ENCODE measurements at places on chromosomes 7 and 10.

- no peak for DNase-seq
Measured at GRCh38 chr10:33025039-33025438, 67.0 kb upstream of the ITGB1 start.

DNA sequence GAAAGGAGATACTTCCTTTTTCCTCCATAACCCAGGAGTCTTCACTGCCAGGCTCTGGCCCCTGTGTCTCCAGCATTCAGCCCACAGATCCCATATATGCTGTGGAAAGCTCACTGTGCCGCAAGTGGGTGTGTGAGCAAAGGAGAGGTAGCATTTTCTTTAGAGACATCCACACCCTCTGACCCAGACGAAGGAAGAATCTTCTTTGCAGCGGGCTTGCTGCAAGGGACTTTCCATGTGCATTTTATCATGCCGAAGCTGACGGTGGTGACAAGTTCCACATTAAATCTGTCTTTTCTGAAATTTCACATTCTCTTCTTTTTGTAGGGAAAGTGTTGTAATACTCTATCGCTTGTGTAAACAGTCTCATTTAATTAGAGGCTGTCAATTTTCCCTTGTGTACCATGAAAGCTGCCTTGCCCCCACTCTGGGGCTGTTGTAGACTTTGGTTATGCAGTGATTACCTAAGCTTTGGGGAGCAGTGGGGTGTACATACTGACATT is 409.5 kb downstream of the SUGCT start:
- no peak for DNase-seq

GRCh38 chr7:70032649-70033048 is 434.4 kb downstream of the AUTS2 start:
- DNase-seq = no peak

GRCh38 chr10:5354068-5354467 is 10.7 kb upstream of the UCN3 start:
- no peak for DNase-seq

GRCh38 chr10:129725011-129725410 is 239.1 kb downstream of the EBF3 start:
- DNase-seq = no peak

- DNase-seq = peak; percentile 3
Measured at GRCh38 chr10:16386855-16387254, 50.0 kb upstream of the PTER start.

DNA sequence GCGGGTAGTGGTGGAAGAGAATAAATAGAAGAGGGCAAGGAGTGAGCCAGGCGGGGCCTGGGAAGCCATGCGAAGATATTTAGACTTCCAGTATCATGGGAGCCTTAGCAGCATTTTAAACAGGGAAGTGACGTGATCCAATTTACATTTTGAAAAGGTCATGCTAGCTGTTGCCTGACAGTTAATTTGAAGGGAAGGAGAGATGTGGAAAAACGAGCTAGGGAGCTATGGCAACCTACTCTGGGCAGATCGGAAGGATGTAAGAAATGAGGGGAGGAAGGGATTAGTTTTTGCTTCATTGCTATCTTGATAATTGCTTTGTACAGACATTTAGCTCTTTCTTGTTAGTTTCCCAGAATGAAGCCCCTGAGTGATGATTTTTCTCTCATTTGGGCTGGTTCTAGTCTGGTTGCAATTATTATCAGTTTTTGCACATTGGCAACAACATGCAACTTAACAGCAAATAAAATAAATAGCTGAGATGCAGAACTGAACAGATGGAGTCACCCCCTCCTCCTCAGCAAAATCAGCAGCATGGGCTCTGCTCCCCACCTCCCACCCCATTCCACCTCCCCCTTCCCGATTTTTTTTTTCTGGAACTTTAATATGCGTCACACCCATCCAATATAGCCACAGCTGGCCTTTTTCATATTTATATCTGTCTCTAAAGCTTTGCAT is 13.0 kb upstream of the CALU start:
- DNase-seq = no peak

DNA sequence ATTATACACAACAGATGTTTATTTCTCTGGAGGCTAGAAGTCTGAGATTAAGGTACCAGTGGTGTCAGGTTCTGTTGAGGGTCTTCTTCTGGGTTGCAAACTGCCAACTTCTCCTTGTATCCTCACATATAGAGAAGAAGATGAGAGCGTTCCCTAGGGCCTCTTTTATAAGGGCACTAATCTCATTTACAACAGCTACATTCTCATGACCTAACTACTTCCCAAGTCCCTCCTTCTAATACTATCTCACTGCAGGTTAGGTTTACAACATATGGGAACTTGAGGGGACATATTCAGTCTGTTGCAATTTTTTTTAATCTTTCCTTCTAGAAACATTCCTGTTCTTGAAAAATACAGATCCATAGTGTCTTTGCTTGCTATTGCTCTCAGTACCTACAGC is 18.3 kb upstream of the FAM3C start:
- no peak for DNase-seq

DNA sequence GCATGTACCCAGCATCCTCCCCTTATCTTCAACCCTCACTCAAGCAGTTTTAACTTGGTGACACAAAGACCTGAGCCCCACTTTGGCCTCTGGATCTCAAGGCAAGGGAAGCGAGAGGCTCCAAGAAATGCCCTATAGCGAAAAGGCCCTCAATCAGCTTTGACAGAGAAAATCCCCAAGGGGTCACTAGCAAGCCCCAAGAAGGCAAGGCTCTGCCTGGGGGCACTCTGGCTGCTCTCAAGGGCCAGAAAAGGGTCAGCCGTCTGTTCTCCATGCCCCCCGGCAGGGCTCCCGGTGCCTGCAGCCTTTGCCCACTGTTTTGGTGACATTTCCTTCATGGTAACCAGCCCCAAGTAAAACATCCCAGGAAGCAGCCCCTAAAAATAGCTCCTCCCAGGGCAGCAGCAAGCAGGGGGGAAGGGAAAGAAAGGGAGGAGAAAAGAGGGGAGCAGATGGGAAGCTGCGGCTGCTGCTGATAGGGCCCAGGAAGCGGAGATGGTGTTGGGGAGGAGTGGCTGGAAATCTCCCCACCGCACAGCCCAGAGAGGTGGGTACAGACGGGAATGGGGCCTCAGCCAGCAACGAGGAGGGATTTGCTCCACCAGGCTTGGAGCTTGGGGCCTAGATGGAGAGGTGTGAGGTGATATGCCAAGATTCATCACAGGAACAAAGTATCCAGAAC is 7.1 kb downstream of the CAMK2G start:
- DNase-seq = no peak

- DNase-seq = no peak
Measured at GRCh38 chr10:44306147-44306710, 78.7 kb downstream of the CXCL12 start.

- peak; percentile 47 for DNase-seq
Measured at GRCh38 chr7:81769891-81770727, at the start of gene HGF. Gene HGF (minus strand): TSS chr7:81770047. CDS start chr7:81769971, 76 bp downstream.

- no peak for DNase-seq
Measured at GRCh38 chr7:106313966-106314365, 29.2 kb upstream of the NAMPT start.

- no peak for DNase-seq
Measured at GRCh38 chr7:128115821-128116723, 84.8 kb upstream of the LRRC4 start.

DNA sequence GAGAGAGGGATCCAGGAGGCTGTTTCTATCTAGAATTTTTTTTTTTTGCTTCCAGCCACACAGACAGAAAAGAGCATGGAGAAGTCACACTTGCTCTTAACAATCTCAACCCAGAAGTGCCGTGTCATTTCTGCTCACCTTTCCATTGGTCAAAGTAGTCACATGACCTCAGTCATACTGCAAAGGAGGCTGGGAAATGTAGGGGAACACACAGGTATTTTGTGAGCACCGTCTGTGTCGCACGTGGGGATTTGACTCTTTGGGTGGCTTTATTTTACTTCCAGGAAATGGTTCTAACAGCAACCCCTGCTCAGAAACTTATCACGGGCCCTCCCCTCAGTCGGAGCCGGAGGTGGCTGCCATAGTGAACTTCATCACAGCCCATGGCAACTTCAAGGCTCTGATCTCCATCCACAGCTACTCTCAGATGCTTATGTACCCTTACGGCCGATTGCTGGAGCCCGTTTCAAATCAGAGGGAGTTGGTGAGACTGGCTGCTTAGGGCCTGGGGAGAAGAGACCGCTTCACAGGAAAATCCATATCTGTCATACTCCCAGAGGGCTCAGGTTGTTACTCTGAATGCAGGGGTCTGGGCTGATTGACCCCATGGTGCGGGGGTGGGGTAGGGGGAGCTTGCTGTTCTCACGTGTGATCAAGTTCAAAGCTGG is 13.1 kb upstream of the CPA1 start:
- DNase-seq = no peak

DNA sequence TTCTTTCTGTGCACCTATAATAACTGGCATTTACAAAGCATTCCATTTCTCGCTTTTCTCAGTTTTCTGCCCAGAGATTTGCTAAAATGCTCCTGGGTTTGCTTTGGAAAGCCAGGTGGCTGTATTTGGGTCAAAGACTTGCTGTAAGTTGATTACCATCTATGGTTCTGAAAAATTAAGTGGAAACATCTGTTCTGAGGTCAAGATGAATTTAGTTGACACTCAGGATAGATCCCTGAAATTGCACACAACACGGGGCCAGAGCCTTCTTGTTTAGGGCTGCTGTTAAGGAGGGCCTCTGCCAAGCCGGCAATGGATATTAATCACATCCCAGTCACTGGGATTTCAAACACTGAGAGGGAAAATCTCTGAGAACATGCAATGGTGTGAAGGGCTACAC is 111.6 kb upstream of the GLI3 start:
- no peak for DNase-seq

DNA sequence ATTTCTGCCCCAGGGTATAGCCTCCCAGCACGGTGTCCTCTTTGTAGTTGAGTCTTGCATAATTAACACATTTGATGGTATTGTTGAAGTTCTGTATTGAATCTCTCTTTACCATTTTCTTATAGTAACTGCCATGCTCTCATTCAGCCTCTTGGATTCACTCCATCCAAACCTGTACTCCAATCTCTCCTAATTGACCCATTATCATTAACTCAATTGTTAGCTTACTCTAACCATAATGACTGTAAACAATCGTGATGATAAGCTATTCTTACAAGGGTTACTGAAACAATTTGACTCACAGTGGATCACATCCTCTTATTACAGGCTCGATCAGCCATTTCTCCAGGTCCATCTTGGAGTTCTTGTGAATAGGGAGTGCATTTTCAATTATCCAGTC is 191.9 kb upstream of the AGK start:
- DNase-seq = no peak

DNA sequence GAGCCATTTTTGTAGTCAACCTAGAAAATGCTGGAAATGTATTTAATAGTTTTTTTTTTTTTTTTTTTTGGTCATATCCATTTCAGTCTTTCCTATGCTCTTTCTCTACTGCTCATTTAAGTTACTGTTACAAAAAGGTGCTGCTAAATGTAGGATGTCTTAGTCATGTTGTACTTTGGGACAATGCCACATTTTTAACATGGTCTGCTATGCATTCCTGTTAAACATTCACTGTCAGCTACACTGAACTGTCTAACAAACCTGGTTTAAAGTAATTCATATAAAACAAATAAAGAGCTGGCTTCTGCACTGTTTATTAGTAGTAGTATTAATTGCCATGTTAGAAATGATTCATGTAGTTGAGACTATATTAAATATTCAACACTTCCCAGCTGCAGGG is 108.6 kb downstream of the NSUN6 start:
- DNase-seq = no peak

DNA sequence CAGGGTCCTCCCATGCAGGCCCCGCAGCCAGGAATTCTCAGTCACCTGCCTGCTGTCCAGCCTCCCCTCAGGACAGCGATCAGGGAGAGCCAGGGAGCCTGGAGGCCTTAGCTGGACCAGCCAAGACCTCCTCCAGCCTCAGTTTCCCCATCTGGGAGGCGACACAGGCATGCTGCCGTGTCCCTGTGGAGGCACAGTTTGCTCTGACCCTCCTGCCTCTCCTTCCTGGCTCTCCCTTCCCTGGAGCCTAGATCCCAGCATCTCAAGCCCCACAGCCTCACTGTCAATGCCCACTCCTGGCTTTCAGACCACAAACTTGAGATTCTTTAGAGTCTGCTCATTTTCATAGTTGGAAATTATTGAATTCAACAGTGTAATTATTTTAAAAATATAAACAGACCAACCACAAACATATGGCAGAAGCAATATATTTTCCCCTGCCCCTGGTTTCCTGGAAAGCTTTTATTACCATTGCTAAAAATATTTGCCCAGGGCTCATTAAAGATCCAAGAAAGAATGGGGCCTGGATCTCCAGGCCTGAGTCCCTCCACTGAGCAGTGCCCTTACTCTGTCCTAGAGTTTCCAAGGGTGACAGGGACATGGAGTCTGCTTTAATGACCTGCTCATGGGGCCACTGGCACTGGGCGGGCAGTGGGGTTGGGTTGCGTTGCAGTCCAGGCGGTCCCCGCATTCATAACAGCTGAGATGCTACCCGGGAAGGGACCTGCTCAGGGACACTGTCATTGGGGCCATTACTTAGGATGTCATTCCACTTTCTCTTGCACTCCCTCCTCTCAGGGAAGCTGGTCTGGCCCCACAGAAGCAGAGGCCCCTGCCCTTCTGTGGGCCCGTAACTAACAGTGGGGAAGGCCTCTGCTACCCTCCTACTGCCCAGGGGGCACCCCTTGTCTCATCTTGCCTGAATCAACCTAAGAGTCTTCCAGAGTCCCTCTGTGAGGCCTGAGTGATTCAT is 81.6 kb upstream of the CHST15 start:
- DNase-seq = no peak

- DNase-seq = no peak
Measured at GRCh38 chr10:122127943-122128342, 139.0 kb downstream of the TACC2 start.

DNA sequence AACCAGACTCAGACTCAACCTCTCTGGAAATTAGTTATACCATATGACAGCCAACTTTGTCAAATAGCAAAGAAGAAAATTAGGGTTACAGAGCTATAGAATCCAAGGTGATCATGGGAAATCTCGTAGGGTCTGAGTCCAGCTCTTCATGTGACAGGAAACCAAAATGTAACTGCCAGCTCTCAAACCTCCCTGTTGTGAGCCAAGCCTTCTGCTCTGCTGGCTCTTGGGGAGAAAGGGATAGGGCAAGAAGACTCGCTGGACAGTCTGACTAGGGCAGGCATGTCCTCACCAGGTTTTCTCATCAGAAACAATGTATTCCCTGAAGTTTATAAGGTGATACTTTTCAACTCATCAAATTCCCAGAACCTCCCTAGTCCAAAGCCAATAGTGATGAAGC is 63.0 kb downstream of the CDHR3 start:
- no peak for DNase-seq

GRCh38 chr7:114711241-114711640 is 210.7 kb upstream of the MDFIC start:
- no peak for DNase-seq

- DNase-seq = no peak
Measured at GRCh38 chr10:67015225-67015624, 89.4 kb downstream of the LRRTM3 start.

GRCh38 chr7:158543840-158544239 is 43.8 kb downstream of the PTPRN2 start:
- DNase-seq = no peak

- DNase-seq = no peak
Measured at GRCh38 chr10:73079779-73080541, 16.7 kb downstream of the P4HA1 start.

- DNase-seq = no peak
Measured at GRCh38 chr7:150823043-150823442, 22.5 kb downstream of the TMEM176A start.

GRCh38 chr10:62426086-62426485 is 51.9 kb downstream of the ZNF365 start:
- DNase-seq = no peak

- DNase-seq = no peak
Measured at GRCh38 chr10:24465891-24466818, 257.2 kb downstream of the KIAA1217 start.

GRCh38 chr7:106457678-106458077 is 172.9 kb upstream of the NAMPT start:
- no peak for DNase-seq
